ENCODE measurements at places on chromosomes 7 and 10.

DNA sequence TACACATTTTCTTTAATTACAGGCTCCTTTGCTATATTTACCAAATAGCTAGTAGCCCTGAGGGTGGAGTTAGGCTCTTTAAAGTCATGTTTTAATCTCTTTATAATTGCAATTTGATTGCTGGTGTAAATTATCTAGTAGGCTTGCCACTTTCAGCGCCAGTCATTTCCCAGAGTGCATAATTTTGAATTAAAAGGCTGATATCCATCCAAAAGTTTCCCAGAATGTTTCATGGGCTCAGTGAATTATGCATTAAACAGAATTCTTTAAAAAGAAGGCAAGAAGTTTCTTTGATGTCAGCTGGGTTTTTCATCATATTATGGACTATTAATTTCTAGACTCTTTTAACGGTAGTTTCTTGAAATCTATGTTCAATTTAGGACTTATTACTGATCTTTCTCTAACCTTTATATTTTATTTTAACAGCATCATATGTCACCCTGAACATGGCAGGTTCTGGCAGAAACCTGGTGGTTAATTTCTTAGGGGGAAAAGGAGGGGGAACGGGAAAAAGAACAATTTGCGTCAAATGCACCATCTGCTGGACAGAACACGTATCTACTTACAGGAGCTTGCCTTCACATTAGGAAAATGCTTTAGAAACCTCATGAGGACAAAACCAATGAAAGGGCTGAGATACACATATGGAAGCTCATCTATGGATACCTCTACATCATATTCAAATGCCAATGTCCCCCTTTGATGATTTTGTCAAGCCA lies 171.1 kb downstream of the GRM3 start:
- no peak for DNase-seq

GRCh38 chr10:75596930-75597620 lies 165.7 kb downstream of the LRMDA start:
- DNase-seq: no peak

GRCh38 chr7:20831451-20831850 lies 44.8 kb upstream of the SP8 start:
- DNase-seq: no peak

GRCh38 chr7:55095672-55096071 lies 76.9 kb downstream of the EGFR start:
- DNase-seq: no peak

DNA sequence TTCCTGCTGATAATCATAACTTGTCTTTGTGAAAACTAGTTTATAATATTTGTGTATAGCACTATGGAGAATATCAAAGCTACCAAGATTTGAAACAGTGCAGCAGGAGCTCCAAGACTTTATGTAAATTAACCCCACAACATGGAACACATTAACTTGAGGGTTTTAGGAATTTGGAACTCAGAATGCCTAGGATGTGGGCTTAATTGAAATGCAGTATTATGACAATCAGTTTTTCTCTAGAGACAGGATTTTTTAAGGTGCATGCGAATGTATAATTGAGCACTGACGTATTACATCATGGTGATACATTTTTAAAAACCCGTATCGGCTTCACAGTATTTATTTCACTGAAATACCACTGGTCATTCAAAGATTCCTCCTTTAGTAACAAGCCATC lies 313.1 kb upstream of the DGKB start:
- DNase-seq: no peak

- DNase-seq: no peak
Measured at GRCh38 chr7:142745745-142746144, 3.5 kb upstream of the PRSS1 start.

DNA sequence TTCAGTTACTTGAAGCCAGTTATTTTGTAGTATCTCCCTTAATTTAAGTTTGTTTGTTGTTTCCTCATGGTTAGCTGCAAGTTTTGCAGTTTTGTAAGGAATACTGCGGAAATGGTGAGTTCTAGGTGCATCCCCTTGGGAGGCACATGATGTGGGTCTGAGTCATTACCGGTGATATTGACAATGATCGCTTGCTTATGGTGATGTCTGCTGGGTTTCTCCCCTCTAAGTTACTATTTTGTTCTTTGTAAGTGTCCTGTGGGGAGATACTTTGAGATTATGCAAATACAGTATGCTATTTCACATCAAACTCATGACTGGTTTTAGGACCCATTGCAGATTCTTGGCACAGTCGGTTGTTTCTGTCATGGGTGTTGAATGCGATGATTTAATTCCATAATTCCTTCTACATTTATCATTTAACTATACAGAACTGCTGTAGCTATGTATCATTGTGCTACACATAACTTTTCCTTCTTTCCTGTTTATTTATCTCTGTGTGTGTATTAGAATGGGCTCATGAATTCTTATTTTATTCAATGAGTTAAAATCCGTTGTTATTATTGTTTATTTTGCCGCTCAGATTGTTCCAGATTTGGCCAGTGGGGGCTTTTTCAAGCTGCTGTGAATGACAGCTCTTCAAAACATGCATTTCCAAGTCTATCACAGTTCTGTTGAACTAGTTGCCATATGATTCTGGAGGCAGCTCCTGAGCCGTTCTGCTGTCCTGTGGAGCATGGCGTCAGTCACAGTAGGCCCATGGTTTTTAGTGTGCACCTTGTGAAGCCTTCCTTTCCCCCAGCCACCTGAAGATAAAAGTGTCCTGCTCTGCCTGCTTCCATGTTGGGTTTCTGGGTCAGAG lies 18.4 kb downstream of the TSPAN14 start:
- DNase-seq: no peak

GRCh38 chr7:150580638-150581394 lies 13.6 kb downstream of the GIMAP4 start:
- DNase-seq: no peak

- peak; percentile 81 for DNase-seq
Measured at GRCh38 chr10:69802424-69803161, 887 bp downstream of the COL13A1 start.

DNA sequence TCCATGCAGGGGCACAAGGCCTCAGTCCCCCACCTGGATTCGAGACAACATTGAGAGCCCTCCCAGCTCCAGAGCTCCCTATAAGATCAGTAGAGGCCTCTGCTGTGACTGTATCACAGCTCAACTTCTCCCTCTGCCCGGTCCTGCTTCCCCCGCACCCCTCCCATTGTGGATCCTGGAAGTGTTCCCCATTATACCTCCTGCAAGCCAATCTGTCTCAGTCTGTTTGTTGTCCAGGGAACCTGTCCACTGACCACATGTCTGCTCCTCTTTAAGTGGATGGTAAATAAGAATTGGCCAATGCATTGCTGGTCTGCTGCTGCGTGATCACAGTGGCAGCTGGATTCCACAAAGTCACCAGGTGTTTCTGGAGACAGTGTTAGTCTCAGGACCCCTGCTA lies 259.7 kb upstream of the HABP2 start:
- no peak for DNase-seq

DNA sequence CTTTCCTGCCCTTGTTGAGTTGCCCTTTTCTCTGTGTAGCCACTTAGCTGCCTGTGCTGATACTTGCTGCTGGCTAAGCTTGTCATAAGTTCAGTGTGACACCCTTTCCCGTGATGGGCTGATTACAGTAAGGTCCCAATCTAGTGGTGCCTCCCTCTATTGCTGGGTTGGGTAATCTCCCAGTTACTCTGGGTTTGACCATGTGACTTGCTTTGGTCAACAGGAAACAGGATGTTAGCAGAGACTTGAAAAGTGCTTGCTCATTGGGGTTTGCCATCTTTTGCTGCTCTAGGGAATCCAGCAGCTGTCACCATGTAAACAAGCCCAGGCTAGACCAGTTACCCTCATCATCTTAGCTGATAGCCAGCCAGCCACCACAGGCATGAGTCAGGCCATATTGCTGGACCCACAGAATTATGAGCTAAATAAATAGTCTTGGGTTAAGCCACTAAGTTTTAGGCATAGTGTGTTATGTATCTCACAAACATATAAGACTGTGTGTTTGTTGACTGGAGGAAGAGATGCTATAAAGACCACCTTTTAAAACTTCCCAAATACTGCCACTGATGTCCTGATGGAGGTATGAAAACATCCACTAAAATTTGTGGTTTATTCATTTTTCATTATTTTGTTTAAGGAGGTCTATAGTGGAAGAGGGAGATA lies 4.0 kb upstream of the LEP start:
- DNase-seq: no peak

DNA sequence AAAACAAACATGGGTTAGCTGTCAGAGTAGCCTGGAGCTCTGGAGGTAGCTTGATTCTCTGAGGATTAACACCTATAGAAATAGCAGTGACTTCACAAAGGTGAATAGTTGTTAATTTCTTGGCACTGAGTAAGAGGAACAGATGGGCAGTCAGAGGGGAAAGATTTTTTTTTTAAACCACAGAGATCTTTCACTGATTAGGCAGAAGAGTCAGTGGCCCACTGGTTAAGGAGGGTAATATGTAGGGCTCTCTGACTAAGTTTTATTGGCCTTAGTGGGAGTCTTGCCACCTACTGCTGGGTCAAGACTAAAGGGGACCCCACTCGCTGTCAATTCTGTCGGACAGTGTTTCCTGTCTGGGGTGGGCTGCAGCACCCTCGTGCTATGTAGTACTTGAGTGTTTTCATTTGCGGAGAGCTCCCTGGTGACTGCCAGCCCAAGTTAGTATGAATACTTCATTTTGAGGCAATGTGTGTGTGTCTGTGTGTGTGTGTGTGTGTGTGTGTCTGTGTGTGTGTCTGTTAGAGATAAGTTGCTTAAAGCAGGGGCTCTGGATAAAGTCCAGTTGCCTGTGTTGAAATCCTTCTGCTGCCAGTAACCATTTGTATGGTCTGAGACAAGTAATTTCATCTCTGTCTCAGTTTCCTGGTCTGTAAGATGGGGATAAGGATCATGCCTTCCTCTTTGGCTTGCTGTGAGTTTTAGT lies 145.2 kb downstream of the ARID5B start:
- DNase-seq: no peak

DNA sequence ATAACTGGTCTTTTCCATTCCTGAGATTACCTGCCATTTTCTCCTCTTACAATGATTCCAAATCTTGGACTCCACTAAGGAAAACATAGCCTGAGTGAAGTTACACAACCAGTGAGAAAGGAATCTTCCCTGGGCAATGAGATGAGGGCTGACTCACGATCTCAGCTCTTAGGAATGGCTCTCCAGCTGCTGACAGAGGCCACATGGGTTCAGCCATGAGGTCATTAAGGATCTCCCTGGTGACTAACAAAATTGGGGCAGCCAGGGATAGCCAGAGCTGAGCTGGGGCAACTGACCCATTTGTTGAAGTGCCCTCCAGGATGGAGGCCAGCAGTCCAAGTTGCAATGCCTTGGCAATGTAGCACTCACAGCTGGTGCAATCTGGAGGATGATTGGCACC lies 78.7 kb upstream of the MKLN1 start:
- DNase-seq: peak; percentile 74

- no peak for DNase-seq
Measured at GRCh38 chr10:119526149-119526548, 16.4 kb downstream of the RGS10 start.

- no peak for DNase-seq
Measured at GRCh38 chr10:97821308-97822038, 28.2 kb upstream of the GOLGA7B start.

- DNase-seq: no peak
Measured at GRCh38 chr7:49001610-49002033, 77.3 kb downstream of the CDC14C start.

DNA sequence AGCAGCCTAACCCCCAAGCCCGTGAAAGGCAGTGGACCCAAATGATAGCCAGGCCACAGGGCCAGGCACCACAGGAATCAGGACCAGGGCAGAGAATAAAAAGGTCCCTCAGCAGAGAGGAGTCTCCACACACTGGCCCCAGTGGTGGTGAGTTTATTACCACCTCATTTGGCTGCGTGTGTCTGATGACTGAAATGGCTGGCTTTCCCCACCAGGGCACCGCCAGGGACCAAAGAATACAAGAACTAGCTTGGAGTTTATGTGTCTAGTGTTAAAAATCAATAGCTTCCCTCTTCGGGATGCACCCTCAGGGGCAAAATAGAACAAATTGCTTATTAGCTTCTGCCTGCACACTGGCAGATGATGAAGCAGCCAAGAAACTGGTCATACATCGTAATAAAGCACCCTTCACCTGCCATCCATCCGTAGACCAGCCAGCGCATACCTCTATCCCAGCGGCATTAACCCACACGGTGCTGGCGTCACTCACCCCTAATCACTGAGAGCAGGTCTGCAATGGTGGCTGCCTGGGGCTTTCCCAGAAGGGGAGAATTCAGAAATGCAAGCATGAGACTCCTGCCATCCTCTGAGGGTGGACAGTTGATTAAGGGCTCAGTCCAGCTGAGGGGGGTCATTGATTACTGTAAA lies 223.7 kb upstream of the ZMIZ1 start:
- DNase-seq: no peak

DNA sequence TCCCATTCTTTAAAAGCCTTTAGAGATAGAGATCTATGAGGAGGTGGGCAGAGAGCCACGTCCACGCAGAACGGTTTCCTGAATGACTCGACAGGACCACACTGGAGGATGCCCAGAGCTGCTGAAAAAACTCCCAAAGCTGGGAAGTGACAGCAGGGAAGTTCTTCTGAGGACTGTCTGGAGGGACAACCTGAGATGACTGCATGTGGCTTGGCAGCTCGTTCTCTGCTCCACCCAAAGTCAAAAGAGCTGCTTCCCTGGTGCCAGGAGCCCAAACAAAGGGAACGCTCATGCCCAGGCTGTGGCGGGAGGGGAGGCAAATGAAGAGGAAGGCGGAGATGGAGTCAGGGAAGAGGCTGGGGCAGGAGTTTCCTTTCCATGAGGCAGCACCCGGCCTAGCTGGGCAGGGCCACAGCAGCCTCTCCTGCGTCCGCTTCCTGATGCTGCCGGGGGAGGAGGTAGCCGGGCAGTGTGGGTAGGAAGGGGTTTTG lies 95.4 kb downstream of the CCDC3 start:
- DNase-seq: peak; percentile 84
